ENCODE measurements at places on chromosomes 7 and 10. TPM values are rescaled to one million over a fixed set of nuclear protein-coding genes. Genes with fewer than 3 reads are reported as not detected.

UPF2 gene
- total RNA-seq: 31.0 TPM

DNA sequence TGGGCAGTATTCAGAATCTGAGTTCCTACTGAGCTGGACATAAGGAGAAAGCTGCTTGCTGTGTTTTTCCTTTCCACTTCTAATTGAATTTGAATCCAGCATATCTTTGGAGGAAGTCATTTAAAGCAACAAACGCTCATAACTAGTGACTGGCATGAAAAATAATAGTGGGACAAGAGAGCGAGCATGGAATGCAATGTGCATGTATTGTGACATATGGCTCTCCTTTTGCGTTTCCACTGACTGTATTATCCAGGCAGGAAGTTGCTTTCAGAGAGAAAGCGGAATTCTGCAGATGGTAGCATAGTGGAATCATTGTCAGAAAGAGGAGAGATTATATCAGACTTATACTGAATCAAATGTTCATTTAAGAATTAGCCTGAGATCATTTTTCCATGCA is 368.6 kb downstream of the REEP3 start:
- no peak for DNase-seq

- no peak for DNase-seq
These were observed 62.0 kb upstream of the IGFBP3 start for GRCh38 chr7:45982907-45983719.

DNA sequence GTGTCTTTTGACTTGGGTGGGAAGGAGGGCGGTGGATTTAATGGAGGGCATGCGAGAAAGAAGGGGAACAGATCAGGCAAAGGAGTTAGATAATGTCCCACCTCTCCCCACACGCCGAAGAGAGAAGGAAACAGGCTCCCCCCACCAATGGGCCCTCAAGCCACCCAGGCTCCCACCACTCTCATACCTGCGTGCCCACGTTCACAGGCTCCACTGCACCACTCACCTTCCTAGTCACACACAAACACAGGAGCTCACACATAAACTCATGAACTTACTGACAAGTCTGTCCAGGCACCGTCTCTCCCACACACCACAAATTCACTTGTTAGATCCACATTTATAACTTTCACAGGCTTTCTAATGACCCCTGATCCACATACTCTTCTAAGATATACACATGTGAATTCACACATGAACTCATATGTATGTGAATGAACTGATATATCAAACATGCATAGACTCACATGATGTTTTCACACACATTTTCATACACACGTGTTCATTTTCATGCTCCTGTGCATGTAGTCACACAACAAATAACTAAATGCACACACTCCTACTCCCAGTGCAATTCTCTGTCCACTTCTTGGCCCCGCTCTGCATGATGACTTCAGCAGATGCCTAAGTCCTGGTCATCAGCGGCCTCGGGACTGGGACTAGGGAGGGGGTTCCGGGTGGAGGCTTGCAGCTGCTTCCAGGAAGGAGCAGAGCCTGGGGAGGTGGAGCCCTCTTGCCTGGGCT is 1.5 kb downstream of the LZTS2 start:
- DNase-seq: no peak

- no peak for DNase-seq
These were observed 90.9 kb downstream of the POLR1F start for GRCh38 chr7:19617901-19618300.

- no peak for DNase-seq
These were observed 15.4 kb upstream of the VDAC2 start for GRCh38 chr10:75195035-75195763.

GRCh38 chr7:70313271-70313670 is 715.0 kb downstream of the AUTS2 start:
- no peak for DNase-seq

DNA sequence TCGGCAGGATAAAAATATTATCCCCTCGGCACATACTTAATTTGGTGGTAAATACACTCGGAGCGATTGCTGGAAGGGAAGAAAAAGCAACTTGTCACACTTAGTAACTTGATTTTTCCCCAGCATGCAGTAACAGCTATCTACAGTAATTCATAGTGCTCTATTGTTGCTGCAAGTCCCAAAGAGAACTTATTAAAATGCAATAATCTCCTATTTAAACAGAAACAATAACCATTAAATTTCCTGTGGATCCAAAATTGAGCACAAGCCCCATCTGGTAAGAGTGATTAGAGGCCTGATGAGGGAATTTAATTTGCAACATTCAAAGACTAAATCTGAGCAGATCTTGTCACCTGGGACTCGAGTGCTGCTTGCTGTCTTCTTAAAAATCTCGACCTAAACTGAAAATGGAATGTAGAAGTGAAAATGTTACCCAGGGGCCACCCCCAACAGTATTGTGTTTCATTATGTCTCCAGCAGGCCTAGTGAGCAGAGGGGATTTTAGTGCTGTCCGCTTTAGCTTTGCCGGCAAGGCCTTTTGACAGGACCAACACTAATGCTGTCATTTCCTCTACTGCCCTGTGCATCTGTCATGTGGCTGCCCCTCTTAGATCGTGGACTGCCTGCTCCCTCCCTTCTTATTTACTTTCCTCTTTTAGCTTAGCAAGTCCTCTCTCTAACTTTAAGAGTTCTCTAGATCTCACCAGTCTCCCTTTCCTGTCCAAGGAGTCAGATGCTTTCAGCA is 639.7 kb downstream of the AUTS2 start:
- DNase-seq: no peak

GRCh38 chr7:93894426-93894825 is 3.9 kb upstream of the TFPI2 start:
- DNase-seq: no peak

NT5C3A gene
- total RNA-seq: 64.0 TPM

DNA sequence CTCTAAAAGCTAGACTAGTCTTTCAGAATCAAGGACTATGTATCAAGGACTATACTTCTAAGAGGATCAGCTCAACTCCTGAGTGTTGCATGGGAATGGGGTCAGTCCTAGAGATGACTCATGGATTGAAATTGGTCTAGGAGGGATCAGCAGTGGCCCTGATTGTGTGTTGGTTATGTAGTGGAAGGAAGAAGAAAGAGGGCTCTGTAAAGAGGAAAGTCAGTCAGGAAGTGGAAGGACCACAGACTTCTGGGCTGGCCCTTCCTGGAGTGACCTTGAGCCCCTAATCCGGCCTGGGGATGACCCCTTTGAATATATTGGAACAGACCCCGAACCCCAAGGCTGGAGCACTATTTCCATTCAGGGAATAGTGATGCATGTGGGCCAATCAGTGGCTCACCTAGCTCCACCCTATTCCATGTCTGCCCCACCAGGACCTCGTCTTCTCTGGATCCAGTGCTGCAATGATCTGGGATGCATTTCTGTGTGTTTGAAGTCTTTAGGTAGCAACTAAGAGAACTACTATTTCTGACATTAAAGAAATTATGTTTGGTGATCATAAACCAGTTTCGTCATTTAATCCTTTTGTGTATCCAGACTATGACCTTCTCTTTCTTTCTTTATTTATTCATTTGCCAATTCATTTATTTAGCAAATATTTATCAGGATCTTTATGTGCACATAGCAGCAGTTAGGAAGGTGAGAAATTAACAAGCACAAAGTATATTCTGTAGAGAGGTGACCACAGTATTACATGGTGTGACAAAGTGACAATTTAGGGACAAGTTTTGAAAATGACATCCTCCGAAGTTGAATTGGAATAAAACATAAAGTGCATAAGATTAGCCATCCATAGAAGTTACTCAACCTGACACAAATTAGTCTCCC is 48.6 kb upstream of the KIF5B start:
- no peak for DNase-seq

SYT15 gene
- total RNA-seq: 1.4 TPM
